ENCODE measurements at places on chromosomes 11 and 22.

DNA sequence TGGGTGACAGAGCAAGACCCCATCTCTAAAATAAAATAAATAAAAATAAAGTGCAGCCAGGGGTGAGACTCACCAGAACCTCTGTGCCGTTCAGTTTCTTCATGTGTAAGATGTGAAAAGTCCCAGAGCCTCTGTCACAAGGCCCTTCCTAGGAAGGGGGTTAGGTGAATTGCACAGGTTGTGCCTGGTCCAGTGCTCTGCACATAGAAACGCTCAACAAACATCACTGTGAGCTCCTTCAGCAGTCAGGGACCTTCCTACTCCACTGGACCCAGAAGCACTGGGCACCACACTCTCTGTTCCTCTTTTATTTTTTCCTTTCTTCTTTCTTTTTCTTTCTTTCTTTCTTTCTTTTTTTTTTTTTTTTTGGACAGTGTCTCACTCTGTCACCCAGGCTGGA, 22.3 kb downstream of the MRPL21 start:
- no peak for DNase-seq

DNA sequence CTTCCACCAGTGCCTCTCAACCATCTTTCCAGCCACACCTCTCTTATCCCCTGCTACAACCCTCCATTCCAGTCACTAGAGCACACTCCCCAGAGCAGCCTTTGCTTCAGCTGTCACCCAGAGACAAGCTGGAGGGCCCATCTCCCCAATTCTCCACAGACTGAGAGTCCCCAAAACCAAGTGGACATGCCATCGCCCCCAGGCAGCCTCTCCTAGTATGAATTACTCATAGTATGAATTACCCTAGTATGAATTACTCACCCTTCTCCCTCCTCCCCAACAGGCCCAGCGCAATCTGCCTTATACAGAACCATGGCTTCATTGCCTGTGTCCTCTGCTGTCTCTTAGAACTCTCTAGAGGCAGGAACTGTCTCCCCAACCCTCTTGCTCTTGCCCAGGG, 24.8 kb downstream of the MYH9 start:
- DNase-seq = no peak

DNA sequence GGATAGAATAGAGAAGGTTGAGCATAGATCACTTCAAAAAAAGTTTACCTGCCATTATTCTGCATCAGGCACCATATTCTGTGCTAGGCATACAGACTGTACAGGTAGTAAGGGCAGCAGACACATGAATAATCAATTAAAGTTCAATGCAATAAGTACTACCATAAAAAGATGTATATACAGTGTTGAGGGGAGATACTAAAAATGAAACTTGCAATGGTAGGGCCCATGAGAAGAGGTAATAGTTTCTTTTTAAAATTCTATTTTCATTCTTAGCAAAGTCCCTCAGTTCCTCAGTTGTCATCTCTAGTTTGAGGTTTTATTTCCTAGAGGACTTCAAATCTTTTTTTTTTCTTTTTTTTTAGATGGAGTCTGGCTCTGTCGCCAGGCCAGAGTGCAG, 819.9 kb downstream of the FAM181B start:
- DNase-seq = no peak

DNA sequence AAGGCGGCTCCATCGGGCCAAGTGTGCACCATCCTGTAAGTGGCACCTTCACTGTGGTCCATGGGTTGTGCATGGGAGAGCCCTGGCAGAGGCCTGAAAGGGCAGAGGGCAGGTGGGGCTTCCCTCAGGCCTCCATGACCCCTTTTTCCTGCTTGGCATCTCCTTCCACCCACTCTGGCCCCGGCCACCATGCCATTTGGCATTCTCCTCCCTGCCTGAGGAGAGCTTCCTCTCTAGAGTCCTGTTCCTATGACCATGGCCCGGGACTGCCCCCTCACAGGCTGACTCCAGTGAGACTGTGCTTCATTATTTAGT, 4.9 kb downstream of the OTOG start:
- DNase-seq = no peak

DNA sequence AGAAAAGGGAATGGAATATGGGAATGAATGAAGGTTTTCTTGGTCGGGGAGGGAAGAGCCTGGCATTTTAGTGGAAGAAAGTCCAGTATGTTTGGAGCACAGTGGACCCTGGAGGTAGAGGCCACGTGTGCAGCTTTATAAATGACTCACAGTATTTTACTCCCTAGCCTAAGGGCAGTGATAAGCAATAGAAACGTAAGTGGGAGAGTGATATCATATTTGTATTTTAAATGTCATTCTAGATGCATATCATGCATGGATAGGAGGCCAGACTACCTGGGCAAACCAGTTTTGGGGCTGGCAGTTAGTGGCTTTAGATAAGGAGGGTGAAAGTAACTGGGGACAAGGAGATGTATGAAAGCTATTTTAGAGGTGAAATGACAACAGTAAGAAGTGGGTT, 174.1 kb downstream of the ARHGAP42 start:
- DNase-seq = no peak

GRCh38 chr11:16096336-16096735, 260.0 kb downstream of the SOX6 start:
- DNase-seq = no peak

GRCh38 chr11:104776501-104777170, 121.6 kb downstream of the CASP12 start:
- DNase-seq = no peak

DNA sequence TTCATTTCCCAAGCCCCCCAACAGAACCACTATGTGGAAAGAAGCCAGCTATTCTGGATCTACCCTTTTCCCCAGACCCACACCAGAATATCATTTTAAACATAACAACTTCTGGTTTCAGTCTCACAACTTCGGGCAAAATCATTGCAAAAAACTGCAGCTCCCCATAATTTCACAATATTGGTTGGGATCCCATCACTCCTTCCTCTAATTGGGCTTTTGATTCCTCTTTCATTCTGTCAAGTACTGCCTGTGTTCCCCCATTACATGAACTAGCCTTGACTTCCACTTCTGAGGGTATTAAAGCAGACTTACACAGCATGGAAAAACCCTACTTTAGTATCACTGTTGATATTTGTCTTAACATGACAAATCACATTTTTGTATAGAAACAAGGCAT, 4.1 kb upstream of the APOL3 start:
- no peak for DNase-seq

GRCh38 chr22:38144025-38144405, 33.5 kb upstream of the BAIAP2L2 start:
- DNase-seq = no peak

DNA sequence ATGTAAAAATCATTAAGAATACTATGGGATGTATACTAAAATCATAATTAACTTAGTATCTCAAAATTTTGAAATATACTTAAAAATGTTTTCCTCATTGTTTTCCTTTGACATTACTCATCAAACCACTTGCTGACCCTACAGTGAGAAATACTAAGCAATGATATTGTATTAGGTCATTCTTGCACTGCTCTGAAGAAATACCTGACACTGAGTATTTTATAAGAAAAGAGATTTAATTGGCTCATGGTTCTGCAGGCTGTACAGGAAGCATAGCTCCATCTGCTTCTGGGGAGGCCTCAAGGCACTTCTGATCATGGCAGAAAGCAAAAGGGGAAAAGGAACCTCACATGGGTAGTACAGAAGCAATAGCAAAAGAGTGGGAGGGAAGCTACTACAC, 950.9 kb upstream of the CHORDC1 start:
- no peak for DNase-seq

DNA sequence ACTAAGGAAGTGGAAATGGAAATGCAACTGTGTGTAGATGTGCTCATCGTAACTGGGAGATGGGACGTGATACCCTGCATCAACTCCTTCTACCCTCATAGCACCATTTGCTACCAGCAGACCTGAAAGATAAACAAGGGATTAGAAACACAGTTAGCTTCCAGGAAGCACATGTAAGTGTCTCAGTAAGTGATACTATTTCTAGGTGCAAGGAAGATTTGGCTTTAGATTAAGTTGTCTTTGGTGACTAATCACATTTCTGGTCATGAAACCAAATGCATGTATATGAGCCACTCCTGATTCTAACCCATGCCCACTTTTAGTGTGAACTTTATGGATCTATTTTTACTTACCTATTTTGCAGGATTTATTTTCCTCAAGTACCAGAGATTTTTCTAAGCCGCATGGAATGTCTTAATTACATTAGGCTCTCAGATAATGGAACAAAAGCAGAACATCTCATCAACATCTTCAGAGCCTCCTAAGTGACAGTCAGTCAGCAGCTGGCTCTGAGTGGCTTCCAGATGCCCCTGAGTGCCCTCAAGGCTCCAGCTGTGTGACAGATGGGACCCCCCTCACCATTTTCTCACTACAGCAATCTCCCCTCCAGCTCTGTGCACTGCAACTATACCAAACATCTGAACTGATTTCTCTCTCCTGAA, 21.2 kb downstream of the SLC5A12 start:
- no peak for DNase-seq
